Cardiac muscle cell (in vitro differentiated cells and primary cell): ENCODE measurements at places on chromosomes 7 and 10.

GRCh38 chr10:47350671-47351640, 2.8 kb downstream of the RBP3 start:
- DNase-seq: no peak
- H3K27me3 ChIP-seq: no peaks in the 10 kb centered on the region
- no peak overlapping the region for H3K27ac ChIP-seq
- H3K4me3 ChIP-seq: no peak overlapping the region

- H3K4me1 ChIP-seq: peaks cover 32% of the 10 kb centered on the region
- H3K27me3 ChIP-seq: no peaks in the 10 kb centered on the region
- no peak overlapping the region for H3K27ac ChIP-seq
Measured at GRCh38 chr7:69685293-69685631, 87.0 kb downstream of the AUTS2 start.

- no peaks in the 10 kb centered on the region for H3K36me3 ChIP-seq
- H3K4me3 ChIP-seq: no peak overlapping the region
- H3K27ac ChIP-seq: no peak overlapping the region
- no peaks in the 10 kb centered on the region for H3K27me3 ChIP-seq
- peaks cover 18% of the 10 kb centered on the region for H3K4me1 ChIP-seq
- DNase-seq: no peak
Measured at GRCh38 chr7:36217211-36217960, 64.3 kb downstream of the EEPD1 start.

- no peaks in the 10 kb centered on the region for H3K27me3 ChIP-seq
- H3K4me1 ChIP-seq: no peaks in the 10 kb centered on the region
- no peak overlapping the region for H3K27ac ChIP-seq
- no peak overlapping the region for H3K4me3 ChIP-seq
- no peak for DNase-seq
Measured at GRCh38 chr7:91233212-91233611, 31.0 kb upstream of the FZD1 start.

- DNase-seq: no peak
- H3K36me3 ChIP-seq: no peaks in the 10 kb centered on the region
- no peak overlapping the region for H3K4me3 ChIP-seq
Measured at GRCh38 chr7:115728518-115728917, 302.0 kb downstream of the TFEC start.

GRCh38 chr7:134890246-134891240, 95.8 kb upstream of the AGBL3 start:
- H3K4me1 ChIP-seq: peaks cover 20% of the 10 kb centered on the region
- H3K4me3 ChIP-seq: peak overlapping the region; percentile 48
- H3K27ac ChIP-seq: peak overlapping the region; percentile 82
- no peaks in the 10 kb centered on the region for H3K36me3 ChIP-seq
- no peaks in the 10 kb centered on the region for H3K27me3 ChIP-seq
- peak; percentile 56 for DNase-seq

DNA sequence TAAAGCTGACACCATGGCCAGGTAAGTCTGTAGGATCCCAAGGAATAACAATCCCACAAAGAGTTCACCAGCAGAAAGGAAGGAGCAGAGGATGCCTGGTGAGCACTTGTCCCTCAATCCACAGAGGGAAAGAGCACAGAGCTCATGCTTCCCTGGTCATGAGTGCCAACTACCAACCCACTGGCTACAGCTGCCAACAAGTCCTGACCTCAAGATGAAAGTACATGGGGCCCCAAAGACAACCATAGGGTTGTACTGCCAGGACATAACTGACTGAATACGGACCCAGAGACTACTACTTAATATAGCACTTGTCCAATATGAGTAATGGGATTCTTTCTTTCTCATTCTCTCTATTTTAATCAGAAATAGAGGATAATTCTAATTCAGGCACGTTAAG, 83.3 kb downstream of the JCAD start:
- H3K27ac ChIP-seq: no peak overlapping the region
- no peaks in the 10 kb centered on the region for H3K27me3 ChIP-seq
- no peak for DNase-seq
- H3K4me1 ChIP-seq: no peaks in the 10 kb centered on the region

DNA sequence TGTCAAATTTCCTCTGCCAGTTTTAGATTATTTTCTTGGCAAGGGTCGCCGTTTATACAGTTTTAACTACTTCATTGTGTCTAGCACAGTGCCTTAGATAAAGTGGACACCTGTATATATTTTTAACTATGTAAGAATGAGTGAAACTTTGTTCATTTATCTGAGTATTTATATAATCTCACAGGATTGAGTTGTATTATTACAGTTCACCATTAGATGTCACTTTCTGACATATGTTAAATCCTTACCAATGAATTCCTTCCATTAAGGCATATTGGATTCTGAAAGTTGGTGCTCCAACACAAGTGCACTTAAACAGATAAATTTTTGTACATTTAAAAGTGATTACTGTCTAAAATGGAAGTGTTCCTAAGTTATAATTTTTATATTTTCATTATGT, 43.0 kb downstream of the ZMYND11 start:
- H3K27me3 ChIP-seq: no peaks in the 10 kb centered on the region
- H3K27ac ChIP-seq: no peak overlapping the region

DNA sequence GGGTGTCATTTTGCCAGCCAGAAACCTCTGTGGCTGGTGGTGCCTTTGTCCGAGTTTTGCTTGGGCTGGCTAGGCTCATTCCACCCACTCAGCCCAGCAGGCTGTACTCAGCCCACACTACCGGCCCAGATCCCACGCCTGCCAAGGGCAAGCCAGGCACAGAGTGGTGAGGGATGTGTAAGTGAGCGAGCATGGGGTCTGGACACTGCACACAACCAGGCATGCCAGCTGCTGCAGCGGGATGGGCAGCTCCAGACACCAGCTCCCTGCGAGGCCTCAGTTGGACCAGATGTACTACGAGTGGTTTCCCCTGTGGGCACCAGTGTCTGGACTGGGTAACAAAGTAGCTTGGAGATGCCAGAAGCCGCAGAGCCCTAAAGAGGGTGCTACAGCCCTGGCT, 134.2 kb upstream of the C7orf33 start:
- no peak for DNase-seq
- H3K4me1 ChIP-seq: no peaks in the 10 kb centered on the region
- no peaks in the 10 kb centered on the region for H3K36me3 ChIP-seq
- H3K4me3 ChIP-seq: no peak overlapping the region

- no peaks in the 10 kb centered on the region for H3K36me3 ChIP-seq
- peaks cover 46% of the 10 kb centered on the region for H3K4me1 ChIP-seq
- peak overlapping the region; percentile 46 for H3K27ac ChIP-seq
- no peak overlapping the region for H3K4me3 ChIP-seq
Measured at GRCh38 chr10:24214762-24215161, 5.8 kb downstream of the KIAA1217 start.

DNA sequence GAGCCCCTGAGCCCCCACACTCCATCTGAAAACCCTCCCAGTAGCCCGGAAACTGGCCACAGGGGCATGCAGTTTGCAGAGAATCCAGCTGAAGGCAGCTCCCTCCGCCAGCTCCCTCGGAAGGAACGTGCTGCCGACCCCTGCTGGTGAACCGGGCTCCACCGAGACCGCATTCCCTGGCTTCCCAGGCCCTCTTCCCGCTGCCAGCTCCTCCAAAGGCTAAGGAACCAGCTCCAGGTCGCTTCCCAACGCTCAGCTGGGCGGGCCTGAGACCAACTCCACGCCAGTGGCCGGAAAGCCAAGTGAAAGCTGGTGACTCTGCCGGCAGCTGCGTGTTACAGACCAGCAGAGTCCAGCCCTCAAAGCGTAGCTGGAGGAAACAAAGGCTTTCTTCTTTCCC, 35.8 kb downstream of the GPER1 start:
- no peak overlapping the region for H3K4me3 ChIP-seq
- no peaks in the 10 kb centered on the region for H3K4me1 ChIP-seq
- no peaks in the 10 kb centered on the region for H3K27me3 ChIP-seq
- H3K27ac ChIP-seq: peak overlapping the region; percentile 78
- DNase-seq: peak; percentile 95

- peak overlapping the region; percentile 95 for H3K27ac ChIP-seq
- no peaks in the 10 kb centered on the region for H3K4me1 ChIP-seq
- no peaks in the 10 kb centered on the region for H3K36me3 ChIP-seq
- no peaks in the 10 kb centered on the region for H3K27me3 ChIP-seq
- DNase-seq: no peak
Measured at GRCh38 chr10:124802313-124802675, 675 bp downstream of the ABRAXAS2 start.

- no peaks in the 10 kb centered on the region for H3K27me3 ChIP-seq
- H3K4me1 ChIP-seq: no peaks in the 10 kb centered on the region
- no peak overlapping the region for H3K27ac ChIP-seq
- no peak for DNase-seq
- H3K4me3 ChIP-seq: no peak overlapping the region
Measured at GRCh38 chr10:93876381-93876780, 17.4 kb upstream of the SLC35G1 start.

DNA sequence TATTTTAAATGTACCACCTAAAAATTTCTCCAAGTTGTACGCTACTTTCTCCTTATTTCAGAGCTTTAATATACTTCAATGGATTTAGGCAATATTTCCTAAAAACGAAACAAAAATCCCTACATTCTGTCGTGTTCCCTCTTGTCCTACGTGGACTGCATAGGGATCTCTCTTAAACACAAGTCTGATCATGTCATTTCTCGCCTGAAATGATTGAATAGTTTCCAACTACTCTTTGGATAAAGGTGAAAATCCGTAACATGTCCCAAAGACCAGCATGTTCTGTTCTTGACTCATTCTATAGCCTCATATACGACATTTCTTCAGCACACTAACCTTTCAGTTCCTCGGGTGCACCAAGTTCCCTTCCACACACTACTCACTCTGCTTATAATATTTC, 17.7 kb upstream of the TPK1 start:
- H3K4me1 ChIP-seq: no peaks in the 10 kb centered on the region
- DNase-seq: no peak
- H3K4me3 ChIP-seq: no peak overlapping the region
- no peaks in the 10 kb centered on the region for H3K27me3 ChIP-seq

GRCh38 chr10:46092524-46093081, 46.5 kb upstream of the MSMB start:
- H3K27ac ChIP-seq: peak overlapping the region; percentile 51
- no peaks in the 10 kb centered on the region for H3K36me3 ChIP-seq
- no peak overlapping the region for H3K4me3 ChIP-seq
- no peaks in the 10 kb centered on the region for H3K27me3 ChIP-seq
- no peak for DNase-seq
- H3K4me1 ChIP-seq: peaks cover 40% of the 10 kb centered on the region

DNA sequence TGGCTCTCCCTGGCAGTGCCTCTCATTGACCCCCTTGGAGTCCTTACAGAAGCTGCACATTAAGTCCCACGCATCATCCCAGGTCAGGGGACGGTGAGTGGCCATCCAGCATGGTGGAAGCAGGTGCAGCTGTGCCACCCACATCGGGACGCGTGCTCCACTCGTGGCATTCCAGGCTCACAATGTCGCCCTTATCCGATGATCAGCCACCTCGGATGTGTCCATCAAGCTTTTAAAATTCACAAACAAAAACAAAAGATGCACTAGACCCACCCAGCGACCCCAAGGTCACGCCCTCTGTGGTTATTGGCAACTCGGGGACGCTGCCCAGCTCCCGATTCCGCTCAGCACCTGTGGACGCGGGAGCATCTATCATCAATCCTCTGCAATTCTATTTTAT, 530.9 kb downstream of the PTPRN2 start:
- H3K27me3 ChIP-seq: no peaks in the 10 kb centered on the region
- H3K4me1 ChIP-seq: no peaks in the 10 kb centered on the region
- no peaks in the 10 kb centered on the region for H3K36me3 ChIP-seq
- DNase-seq: no peak

DNA sequence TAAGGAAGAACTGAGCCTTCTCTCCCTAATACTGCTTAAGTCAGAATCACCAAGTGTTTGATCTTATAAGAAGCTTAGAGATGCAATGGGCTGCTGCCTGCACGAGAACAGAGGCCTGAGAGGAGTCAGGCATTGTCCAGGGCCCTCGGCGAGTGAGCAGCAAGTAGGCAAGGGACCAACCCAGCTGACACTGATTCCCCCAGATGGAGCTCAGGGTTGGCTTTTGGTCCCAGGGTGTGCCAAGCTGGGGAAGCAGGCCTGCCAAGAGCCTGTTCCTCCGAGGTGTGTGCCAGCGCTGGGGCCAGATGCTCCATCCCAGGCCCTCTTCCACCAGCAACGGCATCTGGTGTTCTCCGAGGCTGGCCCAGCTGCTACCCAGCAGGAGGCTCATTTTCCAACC, 222.0 kb upstream of the ZMIZ1 start:
- no peak overlapping the region for H3K4me3 ChIP-seq
- H3K27ac ChIP-seq: no peak overlapping the region
- no peak for DNase-seq
- no peaks in the 10 kb centered on the region for H3K4me1 ChIP-seq
- no peaks in the 10 kb centered on the region for H3K36me3 ChIP-seq

DNA sequence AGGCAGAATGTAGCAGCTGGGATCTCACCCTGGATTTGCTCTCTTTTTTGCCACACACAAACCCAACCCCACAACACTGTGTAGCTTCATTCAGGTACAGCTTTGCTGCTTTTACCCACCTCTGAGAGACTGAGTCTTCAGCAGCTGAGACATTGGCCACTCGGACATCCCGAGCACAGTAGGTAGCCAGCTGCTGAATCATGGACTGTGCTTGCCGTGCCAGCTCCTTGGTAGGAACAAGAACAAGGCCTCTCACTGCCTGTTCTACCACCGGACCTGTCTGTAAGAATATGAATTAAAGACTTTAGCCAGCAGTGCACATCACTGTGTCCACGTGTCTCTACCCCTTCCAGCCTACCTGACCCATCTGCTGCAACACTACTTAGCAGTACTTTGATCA, 937 bp downstream of the DDX56 start:
- no peaks in the 10 kb centered on the region for H3K27me3 ChIP-seq
- H3K4me3 ChIP-seq: peak overlapping the region; percentile 76
- DNase-seq: no peak

DNA sequence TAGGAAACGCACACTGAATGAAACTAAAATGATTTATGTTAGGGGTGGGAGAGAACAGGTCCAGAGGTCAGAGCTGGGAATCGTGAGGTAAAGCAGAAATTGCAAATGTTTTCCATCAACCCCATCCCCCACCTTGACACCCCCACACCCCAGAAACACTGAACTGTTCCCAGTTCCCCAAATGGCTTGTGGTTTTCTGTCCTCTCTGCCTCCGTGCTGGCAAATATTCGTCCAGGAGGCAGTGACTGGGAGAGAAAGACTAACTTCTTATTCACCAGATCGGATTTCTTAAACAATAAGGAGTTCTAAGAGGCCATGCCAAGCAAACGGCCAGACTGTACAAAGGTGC, 730 bp upstream of the RASSF4 start:
- peak overlapping the region; percentile 94 for H3K27ac ChIP-seq
- H3K36me3 ChIP-seq: no peaks in the 10 kb centered on the region
- peaks cover 52% of the 10 kb centered on the region for H3K4me1 ChIP-seq
- H3K27me3 ChIP-seq: no peaks in the 10 kb centered on the region
- H3K4me3 ChIP-seq: peak overlapping the region; percentile 44
